SIG-M5 (cell line): ENCODE measurements at places on chromosomes 11 and 22.

GRCh38 chr11:2092464-2092910, 46.7 kb downstream of the IGF2 start:
- DNase-seq, result no peak

- DNase-seq, result no peak
These were observed 679 bp upstream of the DPP3 start for GRCh38 chr11:66479394-66480116.

DNA sequence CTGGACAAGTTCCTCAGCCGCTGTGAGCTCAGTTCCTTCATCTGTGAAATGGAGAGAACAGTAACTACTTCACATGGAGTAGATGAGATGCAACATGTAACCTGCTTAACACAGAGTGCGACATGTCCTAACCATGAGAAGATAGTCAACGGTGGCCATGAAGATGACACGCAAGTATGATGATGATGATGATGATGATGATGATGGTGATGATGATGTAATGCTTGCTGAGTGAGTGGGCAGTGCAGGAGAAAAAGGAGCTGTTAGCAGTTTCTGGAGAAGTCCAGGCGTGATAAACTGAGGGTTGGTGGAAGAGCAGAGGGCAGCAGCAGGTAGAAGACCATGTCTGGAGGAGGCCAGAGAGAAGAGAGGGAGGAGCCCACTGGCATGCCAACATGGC, 90.8 kb upstream of the CD82 start:
- DNase-seq, result no peak

GRCh38 chr11:58880625-58881024, 36.1 kb upstream of the GLYATL2 start:
- DNase-seq, result no peak
